ENCODE measurements at places on chromosomes 3 and 15. TPM values are rescaled to one million over a fixed set of nuclear protein-coding genes. Genes with fewer than 3 reads are reported as not detected.

Gene CHST13
- not detected for total RNA-seq

Gene NR2E3
- total RNA-seq = 0.16 TPM

Gene EXD1
- 0.78 TPM for total RNA-seq

Gene GOLGA8O
- not detected for total RNA-seq

Gene MORC1
- 0.31 TPM for total RNA-seq

Gene PLA2G4F
- not detected for total RNA-seq

Gene CLDN16
- under 0.01 TPM for total RNA-seq

Gene PAK6
- total RNA-seq = 11.2 TPM

Gene CX3CR1
- 11.4 TPM for total RNA-seq

Gene TUSC2
- total RNA-seq = 16.2 TPM

Gene UPK1B
- total RNA-seq = 0.16 TPM

Gene APOD
- 3.6 TPM for total RNA-seq

Gene CCDC13
- 3.6 TPM for total RNA-seq

Gene LIPH
- not detected for total RNA-seq

Gene SUSD5
- 3.0 TPM for total RNA-seq

Gene PATL2
- total RNA-seq = 0.78 TPM

Gene THRB
- 44.5 TPM for total RNA-seq

Gene GP5
- total RNA-seq = not detected

Gene EBLN2
- 11.1 TPM for total RNA-seq

Gene IQCH
- total RNA-seq = 2.8 TPM

Gene GPR149
- 0.16 TPM for total RNA-seq

Gene BFSP2
- total RNA-seq = 1.1 TPM

Gene ZPLD1
- total RNA-seq = not detected

Gene FAM81A
- 93.1 TPM for total RNA-seq

Gene EFCAB12
- total RNA-seq = 0.16 TPM

Gene INKA1
- 12.3 TPM for total RNA-seq

Gene GOLGA6L10
- total RNA-seq = 3.1 TPM

Gene GOLGA6L7
- total RNA-seq = not detected

Gene SPG11
- 88.6 TPM for total RNA-seq

Gene GRIP2
- total RNA-seq = 9.7 TPM

Gene PPP1R14D
- total RNA-seq = not detected

Gene LRTM1
- total RNA-seq = not detected

Data from occipital lobe (tissue), 3 donors.